Fibroblast of the aortic adventitia (primary cell): ENCODE measurements at places on chromosomes 12 and 14. TPM values are rescaled to one million over a fixed set of nuclear protein-coding genes. Genes with fewer than 3 reads are reported as not detected.

- DNase-seq = peak; percentile 66
Observed at GRCh38 chr12:89451841-89452251, 72.8 kb downstream of the GALNT4 start.

- peak; percentile 4 for DNase-seq
Observed at GRCh38 chr12:74646831-74647230, 109.2 kb downstream of the ATXN7L3B start.

- DNase-seq = no peak
Observed at GRCh38 chr14:63964113-63964512, 111.3 kb downstream of the SYNE2 start.

- DNase-seq = no peak
Observed at GRCh38 chr14:93987815-93988476, 9.2 kb upstream of the CCDC197 start.

The PIK3C2G gene
- total RNA-seq = 0.09 TPM in 1 of 2 replicates, not detected in the other

The ATL1 gene
- 5.2 and 10.7 TPM in 2 replicates for total RNA-seq

The KRT78 gene
- total RNA-seq = not detected in 2 replicates

The SLC8A3 gene
- not detected in 2 replicates for total RNA-seq

The TRHDE gene
- 1.1 and 10.0 TPM in 2 replicates for total RNA-seq
